ENCODE measurements at places on chromosomes 13 and 19. TPM values are rescaled to one million over a fixed set of nuclear protein-coding genes. Genes with fewer than 3 reads are reported as not detected.

The RPS16 gene
- total RNA-seq: 131 TPM

The C1QTNF9 gene
- total RNA-seq: not detected

The KLHL1 gene
- total RNA-seq: not detected

The ZNF8 gene
- 2.9 TPM for total RNA-seq

The RDH8 gene
- not detected for total RNA-seq

The CRLF1 gene
- 437 TPM for total RNA-seq

The UHRF1 gene
- 21.1 TPM for total RNA-seq

The TMPRSS9 gene
- not detected for total RNA-seq

All from aortic smooth muscle cell (primary cell).